Activated CD4-positive, alpha-beta T cell treated with anti-CD3 and anti-CD28 coated beads for 24 hours (primary cell): ENCODE measurements at places on chromosomes 3 and 15.

- DNase-seq = no peak
Observed at GRCh38 chr3:112605285-112605684, 35.7 kb downstream of the CCDC80 start.

- DNase-seq = no peak
Observed at GRCh38 chr3:27209617-27210264, 159.4 kb downstream of the NEK10 start.

DNA sequence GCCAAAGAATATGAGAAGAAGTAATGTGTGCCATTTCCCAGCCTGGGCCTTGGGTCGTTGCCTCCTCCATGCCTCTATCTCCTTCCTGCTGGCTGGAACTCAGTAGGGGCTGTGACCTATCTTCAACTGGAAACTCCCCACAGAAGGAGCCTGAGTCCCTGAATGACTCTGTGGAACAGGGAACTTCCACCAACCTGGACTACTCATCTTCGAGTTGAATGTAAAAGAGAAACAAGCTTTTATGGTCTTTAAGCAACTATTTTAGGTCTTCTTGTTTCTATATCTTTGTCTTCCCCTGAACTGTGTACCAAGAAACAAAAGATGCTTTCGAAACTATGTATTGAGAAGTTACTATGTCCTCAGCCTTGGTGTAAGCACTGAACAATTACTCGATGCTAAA is 355.3 kb upstream of the NR2F2 start:
- no peak for DNase-seq

- no peak for DNase-seq
Observed at GRCh38 chr3:17162116-17162515, 277.4 kb downstream of the PLCL2 start.

GRCh38 chr3:169435193-169435592 is 228.3 kb downstream of the MECOM start:
- no peak for DNase-seq

GRCh38 chr3:19947549-19948225 is 790 bp downstream of the RAB5A start:
- no peak for DNase-seq

DNA sequence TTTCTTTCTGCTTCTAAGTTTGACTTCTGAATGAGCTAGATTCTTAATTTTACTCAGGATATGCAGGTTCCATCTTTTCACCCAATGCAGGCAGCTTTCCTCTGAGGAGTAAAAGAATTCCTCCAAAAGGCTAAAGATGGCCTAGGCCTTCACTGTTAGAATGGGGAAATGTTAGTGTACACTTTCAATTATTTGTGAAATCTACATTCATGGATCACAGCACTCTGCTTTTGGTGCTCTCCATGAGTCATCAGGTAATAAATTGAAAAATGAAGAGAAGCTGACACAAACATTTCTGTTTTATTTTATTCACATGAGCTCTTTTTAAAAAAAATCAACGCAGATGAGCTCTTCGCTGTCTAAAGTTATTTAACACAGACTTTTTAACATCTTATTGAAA is 502.5 kb upstream of the GOLIM4 start:
- no peak for DNase-seq

- no peak for DNase-seq
Observed at GRCh38 chr3:188559072-188559429, 405.1 kb downstream of the LPP start.

GRCh38 chr15:82875411-82876003 is 66.1 kb downstream of the WHAMM start:
- DNase-seq = no peak
